NCI-H748 treated with DMSO at 0.1 percent for 48 hours (cell line): ENCODE measurements at places on chromosomes 3 and 15.

- DNase-seq: no peak
These were observed 339.2 kb downstream of the CHL1 start for GRCh38 chr3:535566-536416.

GRCh38 chr15:38193496-38193895 is 59.1 kb upstream of the SPRED1 start:
- DNase-seq: no peak

DNA sequence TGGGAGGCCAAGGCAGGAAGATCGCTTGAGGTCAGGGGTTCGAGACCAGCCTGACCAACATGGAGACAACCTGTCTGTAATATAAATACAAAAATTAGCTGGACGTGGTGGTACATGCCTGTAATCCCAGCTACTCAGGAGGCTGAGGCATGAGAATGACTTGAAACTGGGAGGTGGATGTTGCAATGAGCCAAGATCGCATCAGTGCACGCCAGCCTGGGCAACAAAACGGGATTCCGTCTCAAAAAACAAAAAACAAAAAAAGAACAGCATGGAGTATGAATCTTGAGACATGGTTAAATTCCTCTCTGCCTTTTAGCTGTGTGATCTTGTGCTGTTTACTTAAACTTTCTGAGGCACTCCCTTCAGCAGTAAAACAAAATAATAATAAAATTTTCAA is 244.9 kb downstream of the FGF12 start:
- DNase-seq: no peak

GRCh38 chr15:101398247-101398646 is 91.3 kb downstream of the PCSK6 start:
- DNase-seq: no peak

GRCh38 chr15:70327856-70328678 is 230.3 kb upstream of the TLE3 start:
- no peak for DNase-seq

DNA sequence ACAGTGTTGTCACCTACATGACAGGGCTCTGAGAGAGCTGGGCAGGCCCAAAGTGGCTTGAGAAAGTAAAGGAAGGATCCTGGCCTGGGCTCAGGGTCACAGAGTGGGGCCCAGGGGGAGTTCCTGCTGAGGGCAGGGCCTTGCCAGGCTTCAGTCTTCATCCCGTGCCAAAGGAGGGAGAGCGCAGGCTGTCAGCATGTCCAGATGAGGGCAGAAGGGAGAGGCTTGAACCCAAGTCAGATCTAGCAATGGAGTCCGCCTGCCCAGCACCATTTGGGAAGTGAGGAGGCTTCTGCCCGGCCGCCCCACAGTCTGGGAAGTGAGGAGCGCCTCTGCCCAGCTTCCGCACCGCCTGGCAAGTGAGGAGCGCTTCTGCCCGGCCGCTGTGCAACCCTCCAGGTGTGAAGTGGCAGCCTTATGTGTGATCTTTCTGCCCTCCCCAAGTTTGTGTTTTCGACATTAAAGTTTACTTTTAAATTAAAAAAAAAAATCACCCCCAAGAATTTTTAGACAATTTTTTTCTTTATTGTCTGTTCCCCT is 303.6 kb upstream of the PROK2 start:
- no peak for DNase-seq

DNA sequence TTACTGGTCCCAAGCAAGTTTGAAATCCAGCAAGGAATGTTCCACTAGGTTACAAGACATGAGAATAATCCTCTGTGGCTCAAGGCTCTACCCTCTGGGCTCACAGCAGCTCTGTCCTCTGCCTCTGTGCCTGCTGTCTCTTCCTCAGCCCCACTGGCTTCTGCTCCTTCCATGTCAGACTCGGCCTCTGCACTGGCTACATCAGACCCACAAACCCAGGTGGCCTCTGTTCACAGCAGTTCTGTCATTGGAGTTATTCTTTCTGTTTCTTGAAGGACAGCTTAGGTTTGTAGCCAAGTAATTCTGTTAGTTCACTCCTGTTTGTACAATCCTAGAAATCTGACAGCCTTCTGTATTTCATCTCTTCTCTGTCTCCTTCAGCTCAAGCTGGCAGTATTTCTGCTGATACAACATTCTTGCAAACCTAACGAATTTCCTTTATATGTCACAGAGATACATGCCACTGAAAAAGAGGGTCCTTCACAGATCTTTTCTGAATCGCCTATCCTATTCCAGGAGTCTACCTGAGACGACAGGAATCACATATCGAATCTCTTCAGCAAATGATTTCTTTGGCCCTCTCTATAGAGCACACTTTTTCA is 227.8 kb upstream of the PLSCR5 start:
- DNase-seq: no peak

- no peak for DNase-seq
These were observed 75.9 kb downstream of the SCN5A start for GRCh38 chr3:38573556-38573955.
